ENCODE measurements at places on chromosomes 5 and 9.

- DNase-seq, result no peak
Measured at GRCh38 chr5:125274211-125274610, 527.8 kb upstream of the ZNF608 start.

DNA sequence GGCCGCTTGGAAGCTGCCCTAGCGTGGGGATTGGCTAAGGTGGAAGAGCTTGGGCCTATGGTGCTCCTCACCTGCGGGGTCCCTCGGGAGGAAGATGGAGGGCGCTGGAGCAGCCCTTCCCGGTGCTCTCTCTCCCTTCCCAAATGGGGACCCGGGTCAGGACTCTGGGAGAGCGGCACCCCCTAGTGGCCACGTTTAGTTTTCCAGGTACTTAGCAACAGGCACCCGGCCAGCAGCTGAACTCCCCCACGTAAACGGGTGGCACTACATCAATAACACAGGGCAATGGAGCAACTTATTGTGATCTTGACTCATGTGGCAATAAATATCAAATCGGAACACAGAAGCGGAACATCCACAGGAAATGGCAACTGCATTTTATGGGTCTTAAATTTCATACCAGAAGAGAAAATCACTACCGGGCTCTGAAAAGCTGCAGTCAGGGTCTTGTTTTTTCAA lies 316.6 kb downstream of the AGTPBP1 start:
- no peak for DNase-seq

GRCh38 chr9:33623658-33624586 lies 99.9 kb downstream of the ANKRD18B start:
- DNase-seq, result no peak

DNA sequence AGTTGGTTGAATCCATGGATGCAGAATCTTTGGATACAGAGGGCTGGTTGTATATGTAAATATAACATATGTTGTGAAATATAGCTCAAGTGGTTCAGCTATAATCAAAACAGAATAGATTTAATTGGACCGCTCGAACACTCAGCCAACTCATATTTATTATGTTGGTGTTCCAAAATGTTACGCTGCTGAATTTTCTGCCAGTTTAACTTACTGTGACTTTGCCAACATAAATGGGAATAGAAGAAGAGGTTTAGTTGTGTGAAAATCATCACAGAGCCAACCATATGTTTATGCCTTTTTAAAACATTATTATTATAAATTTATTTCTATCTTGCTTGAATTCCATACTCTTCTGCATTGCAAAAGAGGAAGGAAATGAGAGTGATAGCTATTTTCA lies 178.2 kb upstream of the FBXL7 start:
- no peak for DNase-seq

GRCh38 chr9:13929013-13929412 lies 384.9 kb downstream of the NFIB start:
- DNase-seq, result no peak

GRCh38 chr9:125513303-125513667 lies 193.7 kb downstream of the MAPKAP1 start:
- DNase-seq, result no peak

- no peak for DNase-seq
Measured at GRCh38 chr9:68822596-68823165, 117.6 kb downstream of the PIP5K1B start.

- no peak for DNase-seq
Measured at GRCh38 chr5:66337626-66338226, 193.6 kb downstream of the SREK1 start.

- DNase-seq, result no peak
Measured at GRCh38 chr5:69367697-69368279, 1.5 kb downstream of the AK6 start.

- no peak for DNase-seq
Measured at GRCh38 chr9:130321539-130321938, 56.0 kb downstream of the HMCN2 start.

DNA sequence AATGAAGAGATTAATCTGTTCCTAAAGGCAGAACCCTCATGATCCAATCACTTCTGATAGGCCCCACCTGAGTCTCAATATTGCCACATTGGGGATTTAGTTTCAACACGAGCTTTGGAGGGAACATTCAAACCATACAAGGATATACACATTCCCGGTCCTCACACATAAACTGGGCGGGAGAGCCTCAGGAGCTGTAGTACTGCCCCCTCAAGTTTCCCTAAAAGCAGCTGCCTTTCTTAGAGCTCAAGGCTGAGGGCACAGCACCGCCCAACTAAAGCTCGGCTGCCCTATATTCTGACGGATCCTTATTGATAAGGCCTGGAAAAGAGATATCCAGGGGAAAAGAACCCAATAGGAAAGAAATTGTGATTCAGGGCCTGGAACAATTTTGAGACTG lies 83.0 kb downstream of the GADD45G start:
- DNase-seq, result no peak

DNA sequence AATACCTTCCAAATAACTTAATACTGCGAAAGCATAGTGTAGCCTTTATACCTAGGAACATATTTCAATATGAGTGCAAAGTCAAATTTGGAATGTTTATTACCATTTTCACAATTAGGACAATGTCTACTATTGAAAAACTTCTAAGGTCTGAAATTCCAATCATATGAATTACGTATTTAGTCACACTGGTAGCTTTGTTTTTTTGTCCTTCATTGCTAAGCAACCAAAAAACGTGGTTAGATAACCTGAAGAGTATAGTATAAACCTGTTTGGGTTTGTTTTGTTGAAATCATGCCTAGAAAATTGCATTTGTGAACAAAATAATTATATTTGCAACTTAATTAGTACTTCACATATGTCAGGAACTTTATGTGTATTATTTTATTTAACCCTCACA lies 134.2 kb downstream of the FBXO4 start:
- DNase-seq, result no peak

GRCh38 chr9:136086213-136086881 lies 8.7 kb downstream of the NACC2 start:
- DNase-seq, result peak; percentile 88

DNA sequence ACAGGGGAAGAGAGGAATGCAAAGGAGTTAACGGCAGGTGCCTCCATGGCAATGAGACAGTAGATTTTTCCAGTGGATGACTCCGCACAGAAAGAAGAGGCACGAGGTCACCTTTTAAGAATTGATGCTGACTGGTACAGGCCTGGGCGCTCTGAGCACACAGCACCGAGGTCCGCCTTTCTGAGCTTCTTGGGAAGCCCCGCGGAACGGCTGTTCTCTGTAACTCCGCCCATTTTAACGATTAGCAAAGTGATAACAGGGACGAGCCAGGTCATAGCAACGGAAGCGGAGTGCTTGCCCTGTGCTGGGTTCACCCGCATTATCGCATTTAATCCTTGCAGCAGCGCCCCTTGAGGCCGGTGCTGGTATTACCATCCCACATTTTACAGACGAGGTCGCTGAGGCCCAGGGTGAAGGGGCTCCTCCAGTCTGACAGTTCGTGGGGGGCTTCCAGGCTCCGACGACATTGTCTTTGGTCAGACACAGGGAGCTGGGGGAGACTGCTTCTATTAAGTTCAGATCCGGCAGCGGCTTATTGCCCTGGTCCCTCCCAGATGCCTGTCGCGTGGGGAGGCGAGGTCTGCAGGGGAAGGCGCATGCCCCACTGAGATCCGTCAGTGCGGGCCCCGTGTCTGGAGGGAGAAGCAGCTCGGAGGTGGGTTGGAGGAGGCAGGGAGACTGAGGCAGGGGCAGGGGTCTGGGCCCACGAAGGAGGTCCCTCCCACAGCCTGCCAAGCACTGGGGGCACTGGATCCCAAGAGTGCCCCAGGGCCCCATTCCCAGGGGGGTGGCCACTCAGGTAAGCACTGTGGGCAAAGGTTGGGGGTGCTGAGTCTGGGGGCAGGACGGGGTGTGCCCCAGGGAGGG lies 22.3 kb upstream of the HMCN2 start:
- peak; percentile 87 for DNase-seq

- no peak for DNase-seq
Measured at GRCh38 chr9:127566351-127567001, 45.6 kb upstream of the STXBP1 start.

GRCh38 chr9:86765746-86766430 lies 181.4 kb downstream of the GAS1 start:
- no peak for DNase-seq

- no peak for DNase-seq
Measured at GRCh38 chr5:67149057-67149950, 47.3 kb downstream of the CD180 start.

- no peak for DNase-seq
Measured at GRCh38 chr9:11992866-11993265, 700.3 kb upstream of the TYRP1 start.

- no peak for DNase-seq
Measured at GRCh38 chr5:32814141-32814540, 103.0 kb downstream of the NPR3 start.

GRCh38 chr9:77726289-77726688 lies 78.2 kb upstream of the GNA14 start:
- no peak for DNase-seq

GRCh38 chr9:76617497-76618175 lies 146.6 kb upstream of the PCA3 start:
- DNase-seq, result no peak
